ENCODE measurements at places on chromosomes 4 and X. TPM values are rescaled to one million over a fixed set of nuclear protein-coding genes. Genes with fewer than 3 reads are reported as not detected.

DNA sequence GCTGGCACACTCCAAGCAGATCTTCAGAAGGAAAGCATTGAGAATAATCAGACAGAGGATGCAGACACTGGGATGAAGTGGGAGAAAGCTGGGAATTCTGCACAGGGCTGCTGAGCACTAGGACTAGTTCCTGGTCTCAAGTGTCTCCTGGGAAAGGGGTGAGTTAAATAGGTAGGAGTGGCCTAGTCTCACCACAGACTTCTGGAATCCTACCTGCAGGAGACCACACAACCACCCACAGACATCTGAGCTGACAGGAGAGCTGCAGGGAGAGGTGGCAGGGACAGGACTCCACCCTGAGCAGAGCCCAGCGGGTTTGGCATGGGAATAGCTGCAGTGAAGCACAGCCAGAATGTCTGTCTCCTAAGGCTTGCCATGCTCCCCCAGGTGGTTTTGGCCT lies 95.1 kb upstream of the GALNTL6 start:
- no peak for DNase-seq

The MCTS1 gene
- 25.8 TPM for total RNA-seq

DNA sequence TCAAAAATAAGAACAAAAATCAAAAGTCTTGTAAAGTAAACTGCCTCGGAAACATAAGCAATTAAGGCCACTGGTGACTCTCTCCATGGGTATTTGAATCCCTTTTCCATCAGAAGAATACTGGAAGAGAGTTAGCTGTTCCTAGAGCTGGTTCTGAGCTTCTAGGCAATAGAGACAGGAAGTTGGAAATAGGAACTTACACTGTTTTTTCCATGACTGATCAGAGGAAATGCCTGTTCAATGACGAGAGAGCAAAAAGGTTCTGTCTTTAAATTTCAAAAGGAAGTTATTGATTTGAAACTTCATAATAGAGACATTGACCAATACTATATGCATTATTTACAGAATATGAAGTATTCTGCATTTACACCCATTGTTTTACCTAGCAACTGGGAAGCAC lies 503.5 kb upstream of the ARX start:
- no peak for DNase-seq

- no peak for DNase-seq
Observed at GRCh38 chrX:77693594-77693993, 92.4 kb downstream of the ATRX start.

The RPS6KA6 gene
- 6.0 TPM for total RNA-seq

DNA sequence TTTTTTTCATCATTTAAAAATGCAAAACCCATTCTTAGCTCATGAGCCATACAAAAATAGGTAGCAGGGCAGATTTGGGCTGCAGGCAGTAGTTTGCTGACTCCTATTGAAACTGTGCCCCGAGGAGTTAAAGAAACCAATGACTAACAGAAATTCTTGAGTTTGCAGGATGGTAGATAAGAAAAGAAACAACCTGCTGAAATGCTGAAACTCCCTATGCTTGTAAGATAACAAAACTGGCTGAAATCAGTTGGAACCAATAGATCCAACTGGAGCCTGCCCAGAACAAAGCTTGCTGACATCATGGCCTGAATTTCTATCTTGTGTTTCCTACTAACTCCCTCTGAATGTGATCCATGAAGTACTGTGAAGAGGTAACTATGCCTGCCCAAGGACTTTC lies 68.6 kb downstream of the ANOS1 start:
- peak; percentile 18 for DNase-seq

The FABP2 gene
- not detected for total RNA-seq

- DNase-seq = no peak
Observed at GRCh38 chr4:7790999-7791398, 148.7 kb downstream of the AFAP1 start.

GRCh38 chrX:39203427-39203826 lies 402.2 kb downstream of the MID1IP1 start:
- DNase-seq = no peak

DNA sequence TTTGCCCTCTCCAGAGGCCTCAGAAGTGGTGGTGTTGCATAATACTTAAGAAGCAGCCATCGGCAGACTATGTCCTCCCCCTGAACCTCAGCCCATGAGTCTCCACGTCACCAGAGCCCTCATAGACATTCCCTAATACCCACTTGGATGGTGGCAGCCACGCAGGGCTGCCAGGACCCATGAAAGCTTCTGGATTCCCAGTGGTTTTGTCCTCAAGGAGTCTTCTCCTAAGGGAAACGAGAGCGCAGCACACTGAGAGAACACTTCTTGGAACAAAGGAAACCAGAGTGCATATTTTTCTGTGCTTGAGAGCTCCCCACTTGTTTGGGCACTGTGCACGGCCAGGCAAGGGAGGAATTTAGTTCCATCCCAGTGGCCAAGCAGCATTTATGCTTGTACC lies 204.1 kb upstream of the DMD start:
- no peak for DNase-seq

The SH3TC1 gene
- 32.1 TPM for total RNA-seq

- DNase-seq = no peak
Observed at GRCh38 chrX:53237056-53237455, 12.0 kb upstream of the KDM5C start.

The CXCL11 gene
- not detected for total RNA-seq

- DNase-seq = peak; percentile 80
Observed at GRCh38 chr4:100299046-100299840, 109.0 kb upstream of the DDIT4L start.

- no peak for DNase-seq
Observed at GRCh38 chr4:139557556-139558110, 1.6 kb upstream of the SETD7 start.

The GABRG1 gene
- not detected for total RNA-seq

The AVPR2 gene
- total RNA-seq = not detected

DNA sequence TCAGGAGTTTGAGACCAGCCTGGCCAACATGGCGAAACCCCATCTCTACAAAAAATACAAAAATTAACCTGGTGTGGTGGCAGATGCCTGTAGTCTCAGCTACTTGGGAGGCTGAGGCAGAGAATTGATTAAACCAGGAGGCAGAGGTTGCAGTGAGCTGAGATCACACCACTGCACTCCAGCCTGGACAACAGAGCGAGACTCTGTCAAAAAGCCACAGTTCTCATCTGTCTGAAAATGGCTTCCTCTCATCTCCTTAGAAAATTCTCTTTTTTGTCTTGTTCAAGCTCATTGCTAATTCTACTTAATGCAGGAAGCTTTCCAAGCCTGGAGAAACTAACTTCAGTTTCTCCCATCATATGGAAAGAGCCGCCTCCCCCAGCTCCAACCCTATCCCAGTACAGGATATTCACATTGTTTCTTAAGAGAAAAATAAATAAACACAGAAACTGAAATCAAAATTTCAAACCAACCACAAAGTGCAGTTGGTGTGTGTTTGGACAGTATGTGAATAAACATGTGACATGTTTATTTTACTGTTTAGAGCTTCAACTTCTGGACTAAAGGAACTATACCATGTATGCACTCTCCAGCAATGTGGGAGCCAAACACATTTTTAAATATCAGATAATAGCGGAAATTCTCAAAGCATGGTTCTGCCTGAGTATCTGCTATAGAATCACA lies 55.0 kb upstream of the GAB1 start:
- no peak for DNase-seq

GRCh38 chr4:13840502-13841190 lies 213.1 kb upstream of the BOD1L1 start:
- DNase-seq = no peak

The PDCL2 gene
- total RNA-seq = not detected

GRCh38 chr4:128812442-128813235 lies 3.1 kb downstream of the JADE1 start:
- DNase-seq = peak; percentile 58

The SPANXN3 gene
- not detected for total RNA-seq
